ENCODE measurements at places on chromosomes 1 and 21.
A peak's percentile ranks its signal among the peaks of the same experiment; 100 is the strongest.

GRCh38 chr1:110053552-110054428 lies 16.7 kb downstream of the ALX3 start:
- DNase-seq, result peak; percentile 30

GRCh38 chr1:43835082-43836021 lies 98.2 kb upstream of the ARTN start:
- no peak for DNase-seq

- DNase-seq, result no peak
Measured at GRCh38 chr1:66355756-66356155, 178.2 kb upstream of the SGIP1 start.

DNA sequence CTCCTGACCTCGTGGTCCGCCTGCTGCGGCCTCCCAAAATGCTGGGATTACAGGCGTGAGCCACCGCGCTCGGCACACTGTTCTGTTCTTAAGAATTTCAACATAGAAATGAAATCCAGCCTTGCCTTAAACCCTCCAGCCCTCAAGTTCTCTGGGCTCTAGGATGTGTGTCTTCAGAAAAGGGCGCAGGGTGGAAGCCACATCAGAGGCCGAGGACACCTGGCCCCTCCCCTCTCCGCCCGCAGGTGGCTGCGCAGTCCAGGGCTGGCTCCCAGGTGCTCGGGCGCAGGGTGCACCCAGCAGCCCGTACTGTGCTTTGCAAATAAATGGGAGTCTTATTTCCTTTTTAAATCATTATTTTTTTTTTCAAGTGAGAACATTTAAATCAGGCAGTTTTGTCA lies 2.0 kb upstream of the C1orf174 start:
- no peak for DNase-seq
